ENCODE measurements at places on chromosomes 7 and 10. TPM values are rescaled to one million over a fixed set of nuclear protein-coding genes. Genes with fewer than 3 reads are reported as not detected.
A peak's percentile ranks its signal among the peaks of the same experiment; 100 is the strongest.

GRCh38 chr10:103533827-103534226 is 40.3 kb downstream of the NEURL1 start:
- no peaks in the 10 kb centered on the region for H3K36me3 ChIP-seq
- no peak overlapping the region for H3K27ac ChIP-seq
- peaks cover 3% of the 10 kb centered on the region for H3K27me3 ChIP-seq

DNA sequence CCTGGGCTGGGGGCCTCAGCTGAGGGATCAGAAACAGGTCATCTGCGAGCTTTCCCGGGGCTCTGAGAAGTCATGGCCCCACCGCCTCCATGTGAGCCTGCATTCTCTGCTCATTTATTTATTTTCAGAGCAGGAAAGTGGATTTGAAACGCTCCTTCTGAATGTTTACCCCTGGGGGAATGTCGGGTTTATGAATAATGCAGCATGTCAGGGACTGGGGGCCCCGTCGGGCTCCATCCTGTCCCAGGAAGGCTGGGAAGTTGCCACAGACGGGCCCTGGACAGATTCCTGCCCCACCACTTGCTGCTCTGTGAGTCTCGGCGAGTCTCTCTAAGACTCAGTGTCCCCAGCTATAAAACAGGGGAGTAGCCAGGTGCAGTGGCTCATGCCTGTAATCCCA is 11.9 kb upstream of the GTF2IRD1 start:
- H3K36me3 ChIP-seq: no peaks in the 10 kb centered on the region
- H3K4me3 ChIP-seq: no peak overlapping the region
- no peaks in the 10 kb centered on the region for H3K27me3 ChIP-seq
- H3K4me1 ChIP-seq: no peaks in the 10 kb centered on the region
- no peak overlapping the region for H3K27ac ChIP-seq

GRCh38 chr7:108570146-108570755 is 577 bp downstream of the DNAJB9 start:
- peaks cover 18% of the 10 kb centered on the region for H3K4me1 ChIP-seq
- H3K27me3 ChIP-seq: no peaks in the 10 kb centered on the region
- H3K4me3 ChIP-seq: peak overlapping the region; percentile 78
- peak overlapping the region; percentile 98 for H3K27ac ChIP-seq

GRCh38 chr7:155450970-155451801 is 6.7 kb upstream of the EN2 start:
- DNase-seq: no peak
- peaks cover 7% of the 10 kb centered on the region for H3K4me1 ChIP-seq
- H3K4me3 ChIP-seq: no peak overlapping the region
- H3K27ac ChIP-seq: no peak overlapping the region
- H3K27me3 ChIP-seq: peaks cover 78% of the 10 kb centered on the region

GRCh38 chr7:83014546-83014945 is 148.1 kb downstream of the PCLO start:
- no peak overlapping the region for H3K4me3 ChIP-seq
- H3K27me3 ChIP-seq: no peaks in the 10 kb centered on the region
- H3K27ac ChIP-seq: no peak overlapping the region
- H3K4me1 ChIP-seq: no peaks in the 10 kb centered on the region

DNA sequence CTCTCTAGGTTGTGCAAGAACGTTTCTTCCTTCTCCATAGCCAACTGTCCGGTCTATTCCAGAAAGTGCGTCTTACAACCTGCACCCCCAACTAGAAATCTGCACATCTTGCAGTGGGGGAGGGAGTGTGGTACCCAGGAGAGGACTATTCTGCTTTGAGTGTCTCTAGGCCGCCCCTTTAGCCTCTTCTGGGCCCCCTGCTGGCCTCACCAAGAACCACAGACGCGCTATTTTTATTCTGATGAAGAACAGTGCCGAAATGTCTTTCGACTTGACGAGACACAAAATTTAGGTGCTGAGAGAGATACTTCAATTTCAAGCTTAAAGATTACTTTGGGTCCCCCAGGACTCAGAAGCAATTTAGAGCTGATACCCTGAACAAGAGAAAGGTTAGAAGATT is 1.0 kb downstream of the CNPY1 start:
- no peak overlapping the region for H3K27ac ChIP-seq
- no peaks in the 10 kb centered on the region for H3K27me3 ChIP-seq
- H3K36me3 ChIP-seq: no peaks in the 10 kb centered on the region
- H3K4me3 ChIP-seq: no peak overlapping the region

DNA sequence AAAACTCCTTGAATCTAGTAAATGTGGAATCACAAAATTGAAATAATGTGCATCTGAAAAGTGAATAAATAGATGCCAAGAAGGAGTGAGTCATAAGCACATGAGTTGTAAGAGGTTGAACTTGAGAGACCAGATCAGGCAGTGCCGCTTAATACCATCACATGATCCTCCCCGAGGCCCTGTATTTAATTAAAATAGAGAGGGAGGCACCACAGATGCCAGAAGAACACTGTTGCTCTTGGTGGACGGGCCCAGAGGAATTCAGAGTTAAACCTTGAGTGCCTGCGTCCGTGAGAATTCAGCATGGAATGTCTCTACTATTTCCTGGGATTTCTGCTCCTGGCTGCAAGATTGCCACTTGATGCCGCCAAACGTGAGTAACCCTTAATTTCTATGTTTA is at the start of gene GPNMB:
Gene GPNMB, plus strand, starts transcription at position 221 of the 400 bp plus-strand sequence. Its CDS starts 83 bp downstream, at position 304.
- DNase-seq: no peak
- no peak within 1 kb of the TSS for H3K27ac ChIP-seq
- peak within 1 kb of the TSS; percentile 19 for H3K4me3 ChIP-seq
- H3K4me1 ChIP-seq: peaks cover 9% of the 10 kb centered on the region
- peaks cover 37% of the 10 kb centered on the region for H3K27me3 ChIP-seq
- H3K36me3 ChIP-seq: no peaks in the 10 kb centered on the region

DNA sequence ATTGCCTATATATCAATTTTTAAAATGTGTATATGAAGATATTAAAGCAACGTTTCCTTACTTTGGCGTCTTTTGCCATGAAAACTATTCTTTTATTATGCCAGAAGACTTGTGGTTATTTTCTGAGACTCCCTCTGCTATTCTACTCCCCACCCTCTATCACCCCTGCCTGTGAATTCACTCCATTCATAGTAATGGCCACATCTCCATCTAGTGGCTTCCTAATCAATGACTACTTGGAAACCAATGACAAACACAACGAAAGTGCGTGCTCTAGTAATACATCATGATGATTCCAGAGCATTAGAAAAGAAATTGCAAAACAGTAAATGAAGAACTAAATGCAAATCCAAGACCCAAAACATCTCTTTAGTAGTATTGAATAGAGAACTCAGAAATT is 186.7 kb upstream of the HGF start:
- H3K27me3 ChIP-seq: no peaks in the 10 kb centered on the region
- H3K27ac ChIP-seq: no peak overlapping the region
- H3K4me1 ChIP-seq: no peaks in the 10 kb centered on the region
- no peaks in the 10 kb centered on the region for H3K36me3 ChIP-seq
- no peak for DNase-seq

ZNF503 gene
- 0.38 TPM for total RNA-seq

GPER1 gene
- not detected for total RNA-seq

DNA sequence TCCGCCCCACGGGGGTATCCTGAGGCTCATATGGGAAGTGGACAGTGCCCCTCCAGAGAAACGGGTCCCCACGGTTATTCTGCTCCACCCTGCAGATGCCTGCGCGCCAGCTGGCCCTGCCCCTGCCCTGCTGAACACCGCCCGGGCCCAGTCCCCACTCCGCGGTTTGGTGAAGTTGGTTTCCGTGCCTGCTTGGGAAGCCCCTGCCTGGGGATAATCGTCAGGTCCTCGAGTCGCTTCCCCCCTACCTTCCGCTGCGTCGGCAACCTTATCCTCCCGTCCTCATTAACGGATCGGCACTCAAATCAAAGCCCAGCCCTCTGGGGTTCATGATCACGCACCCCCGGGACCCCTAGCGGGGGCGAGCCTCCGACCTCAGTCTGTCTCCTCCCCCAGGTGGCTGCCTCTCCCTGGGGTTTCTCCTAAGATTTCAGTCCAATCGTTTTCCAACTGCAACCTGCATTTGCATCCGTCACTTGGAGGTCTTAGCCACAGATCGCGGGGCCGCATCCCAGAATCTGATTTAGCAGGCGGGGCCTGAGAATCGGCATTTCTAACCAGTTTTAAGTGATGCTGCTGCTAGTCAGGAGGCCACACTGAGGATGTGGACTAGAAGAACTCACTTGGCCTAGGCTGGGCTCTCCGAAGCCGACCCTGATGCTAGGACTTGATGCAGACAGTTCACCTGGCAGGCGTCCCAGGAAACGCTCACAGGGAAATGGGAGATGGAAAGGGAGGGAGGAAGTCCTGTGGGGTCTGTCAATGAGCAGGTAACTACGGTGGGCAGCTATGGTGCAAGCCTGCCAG is 27.6 kb downstream of the WDR86 start:
- peak overlapping the region; percentile 58 for H3K4me3 ChIP-seq
- peaks cover 12% of the 10 kb centered on the region for H3K36me3 ChIP-seq
- H3K27me3 ChIP-seq: peaks cover 4% of the 10 kb centered on the region
- peak overlapping the region; percentile 44 for H3K27ac ChIP-seq
- DNase-seq: peak; percentile 14

DNA sequence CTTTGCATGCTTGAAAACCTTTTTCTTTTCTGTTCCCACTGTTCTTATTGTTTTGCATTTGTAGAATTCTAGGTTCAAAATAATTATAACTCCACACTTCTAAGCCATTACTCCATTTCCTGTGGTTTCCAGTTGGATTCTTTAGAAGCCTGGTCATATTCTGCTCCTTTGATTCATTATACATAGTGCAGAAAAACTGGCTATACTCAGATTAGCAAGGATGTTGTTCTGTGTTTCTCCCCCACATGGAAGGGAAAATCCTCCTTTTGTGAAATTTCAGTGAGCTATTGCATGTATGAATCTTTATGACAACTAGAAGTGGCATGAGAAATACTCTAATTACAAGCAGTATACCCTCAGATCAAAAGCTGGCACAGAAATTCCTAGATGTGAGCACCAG is 79.5 kb downstream of the SLC13A1 start:
- H3K27ac ChIP-seq: no peak overlapping the region
- H3K4me1 ChIP-seq: no peaks in the 10 kb centered on the region
- DNase-seq: no peak
- no peaks in the 10 kb centered on the region for H3K27me3 ChIP-seq

MRLN gene
- total RNA-seq: 0.56 TPM

CPXM2 gene
- not detected for total RNA-seq

GRCh38 chr7:27031289-27032172 is 64.3 kb downstream of the HOXA1 start:
- no peaks in the 10 kb centered on the region for H3K36me3 ChIP-seq
- no peak overlapping the region for H3K27ac ChIP-seq
- no peaks in the 10 kb centered on the region for H3K4me1 ChIP-seq
- H3K27me3 ChIP-seq: no peaks in the 10 kb centered on the region
- H3K4me3 ChIP-seq: peak overlapping the region; percentile 1

- H3K36me3 ChIP-seq: no peaks in the 10 kb centered on the region
- H3K4me1 ChIP-seq: peaks cover 14% of the 10 kb centered on the region
- no peak overlapping the region for H3K27ac ChIP-seq
- no peak for DNase-seq
Observed at GRCh38 chr10:35192645-35193249, 66.1 kb downstream of the CREM start.

GRCh38 chr7:116906391-116906790 is 44.0 kb downstream of the CAPZA2 start:
- H3K4me1 ChIP-seq: no peaks in the 10 kb centered on the region
- H3K27me3 ChIP-seq: no peaks in the 10 kb centered on the region
- no peak for DNase-seq
- H3K27ac ChIP-seq: no peak overlapping the region
- no peak overlapping the region for H3K4me3 ChIP-seq
- H3K36me3 ChIP-seq: peaks cover 52% of the 10 kb centered on the region

AFAP1L2 gene
- total RNA-seq: 0.50 TPM

ANKRD61 gene
- total RNA-seq: not detected

GRCh38 chr7:101218236-101219125 is 516 bp downstream of the ZNHIT1 start:
- peaks cover 47% of the 10 kb centered on the region for H3K4me1 ChIP-seq
- H3K36me3 ChIP-seq: peaks cover 30% of the 10 kb centered on the region
- H3K27ac ChIP-seq: peak overlapping the region; percentile 35
- DNase-seq: no peak

DNA sequence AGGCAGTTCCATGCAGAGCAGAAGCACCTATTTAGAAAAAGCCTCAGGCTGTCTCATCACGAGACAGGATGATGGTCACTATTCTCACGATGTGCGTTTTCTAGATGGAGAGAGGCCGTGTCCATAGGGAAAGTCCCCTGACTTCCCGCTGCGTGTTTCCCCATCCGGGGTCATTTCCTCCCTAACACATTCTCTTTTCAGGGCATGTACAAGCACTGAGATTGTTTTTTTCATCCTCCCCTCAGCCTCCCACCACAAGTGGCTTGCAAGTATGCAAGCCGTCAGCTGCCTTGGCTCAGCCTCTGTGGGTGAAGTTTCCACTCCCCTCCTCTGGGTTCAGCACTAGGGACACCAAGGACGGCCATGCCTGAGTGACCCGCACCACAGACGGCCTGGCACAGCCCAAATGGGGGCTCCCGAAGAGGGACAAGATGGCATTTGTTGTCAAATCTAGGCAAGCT is 2.7 kb upstream of the CALML5 start:
- H3K4me1 ChIP-seq: no peaks in the 10 kb centered on the region
- H3K27ac ChIP-seq: no peak overlapping the region
- no peaks in the 10 kb centered on the region for H3K36me3 ChIP-seq

DNA sequence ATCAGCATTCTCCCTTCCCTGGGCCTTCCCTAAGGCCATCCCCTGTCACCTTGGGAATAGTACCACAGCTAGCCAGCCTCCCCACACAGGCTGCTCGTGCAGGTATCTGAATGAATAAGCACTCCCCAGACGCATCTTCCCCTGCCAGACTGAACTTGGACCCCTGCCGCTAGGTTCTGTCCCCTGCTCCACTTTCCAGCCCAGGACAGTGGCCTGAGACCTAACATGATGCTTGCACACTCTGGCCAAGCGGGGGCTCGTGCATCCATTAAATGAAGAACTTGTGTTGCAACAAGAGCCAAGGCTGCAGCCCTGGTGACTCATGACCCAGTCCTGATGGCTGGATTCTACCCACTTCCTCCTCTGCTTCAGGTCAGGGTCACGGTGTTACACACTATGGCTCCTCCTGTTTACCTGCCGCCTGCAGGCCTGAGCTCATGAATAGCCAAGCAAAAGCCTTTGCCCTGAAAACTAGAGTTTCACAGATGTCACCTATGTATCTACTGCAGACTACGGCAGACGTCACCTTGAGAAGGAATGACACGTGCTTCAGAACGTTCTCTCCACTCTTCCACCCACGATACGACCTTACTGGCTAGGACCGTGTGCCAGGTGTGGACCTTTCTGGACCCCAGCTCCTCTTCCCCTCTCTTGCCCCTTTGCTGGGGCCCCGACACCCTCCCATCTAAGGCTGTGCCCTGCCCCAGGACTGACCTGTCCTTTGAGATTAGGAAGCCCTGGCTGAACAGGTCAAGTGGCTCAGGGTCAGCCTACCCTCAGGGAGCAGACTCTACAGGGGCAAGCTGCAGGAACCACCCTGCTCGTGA is 6.5 kb downstream of the ASB13 start:
- DNase-seq: peak; percentile 24
- H3K27ac ChIP-seq: no peak overlapping the region
- H3K36me3 ChIP-seq: no peaks in the 10 kb centered on the region
- no peaks in the 10 kb centered on the region for H3K27me3 ChIP-seq

GRCh38 chr7:34131371-34131770 is 226.0 kb downstream of the BMPER start:
- H3K4me3 ChIP-seq: no peak overlapping the region
- no peak overlapping the region for H3K27ac ChIP-seq
- DNase-seq: no peak
- H3K4me1 ChIP-seq: no peaks in the 10 kb centered on the region
- H3K36me3 ChIP-seq: no peaks in the 10 kb centered on the region

Data from CD4-positive, alpha-beta T cell (primary cell).